ENCODE measurements at places on chromosomes 5 and 9. TPM values are rescaled to one million over a fixed set of nuclear protein-coding genes. Genes with fewer than 3 reads are reported as not detected.

HSPA9 gene
- 690 TPM for total RNA-seq

EIF4E1B gene
- not detected for total RNA-seq

ARHGEF37 gene
- total RNA-seq = 0.81 TPM

PCDH12 gene
- not detected for total RNA-seq

ACTBL2 gene
- total RNA-seq = 6.7 TPM

PRRX2 gene
- total RNA-seq = 16.5 TPM

RGS7BP gene
- not detected for total RNA-seq

FAM114A2 gene
- 28.9 TPM for total RNA-seq

DNA sequence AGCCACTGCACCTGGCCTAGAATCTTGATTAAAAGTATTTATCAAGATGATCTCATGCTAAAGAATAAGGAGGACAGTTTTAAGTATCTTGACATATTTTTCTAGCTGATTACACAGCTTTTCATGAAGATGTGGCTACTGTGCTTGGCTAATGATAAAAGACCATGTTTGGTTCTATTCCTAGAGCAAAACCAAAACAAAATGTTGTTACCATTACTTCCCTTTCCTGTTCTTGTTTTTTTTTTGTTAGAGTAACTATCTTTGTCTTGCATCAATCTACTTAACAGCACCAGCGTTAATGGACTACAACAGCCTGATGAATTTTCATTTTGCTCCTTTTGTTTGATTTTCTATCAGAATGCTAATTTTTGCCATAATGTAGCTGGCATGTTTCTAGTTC, 86.2 kb upstream of the DHFR start:
- no peak for DNase-seq

DNA sequence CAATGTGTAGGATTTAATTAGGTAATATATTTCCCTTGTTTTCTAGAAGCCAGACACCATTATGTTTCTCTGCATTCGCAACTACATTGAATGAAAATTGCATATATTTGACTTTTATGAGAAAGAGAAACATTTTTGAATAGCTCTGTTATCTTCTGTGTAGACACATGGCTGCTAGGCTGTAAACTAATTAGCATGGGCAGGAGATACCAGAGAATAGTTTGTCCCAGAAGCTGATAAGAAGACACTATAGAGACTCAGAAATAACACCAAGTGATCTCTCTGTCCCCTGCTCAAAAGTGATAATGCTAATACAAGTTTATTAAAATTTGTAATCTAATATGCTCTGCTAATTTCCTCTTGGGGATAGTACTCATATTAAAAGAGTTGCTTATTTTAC, 198.0 kb upstream of the TUSC1 start:
- no peak for DNase-seq

DNA sequence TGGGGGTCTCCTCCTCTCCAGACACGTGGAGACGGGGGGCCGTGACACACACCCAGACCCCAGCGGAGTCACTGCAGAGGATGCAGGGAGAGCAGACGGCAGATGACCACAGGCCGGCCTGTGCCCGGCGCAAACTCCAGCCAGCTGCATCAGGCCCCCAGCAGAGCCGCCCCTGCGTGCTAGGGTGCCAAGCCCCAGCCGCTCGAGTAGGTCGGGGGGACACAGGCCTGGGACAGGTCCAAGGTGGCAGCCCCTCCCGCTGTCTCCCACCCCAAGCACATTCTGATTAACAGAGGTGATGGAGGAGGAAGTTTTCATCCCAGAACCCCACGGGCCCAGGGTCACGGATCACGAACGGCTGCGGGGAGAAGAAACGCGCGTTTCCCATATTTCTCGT, 14.4 kb downstream of the NACC2 start:
- DNase-seq = no peak

DNA sequence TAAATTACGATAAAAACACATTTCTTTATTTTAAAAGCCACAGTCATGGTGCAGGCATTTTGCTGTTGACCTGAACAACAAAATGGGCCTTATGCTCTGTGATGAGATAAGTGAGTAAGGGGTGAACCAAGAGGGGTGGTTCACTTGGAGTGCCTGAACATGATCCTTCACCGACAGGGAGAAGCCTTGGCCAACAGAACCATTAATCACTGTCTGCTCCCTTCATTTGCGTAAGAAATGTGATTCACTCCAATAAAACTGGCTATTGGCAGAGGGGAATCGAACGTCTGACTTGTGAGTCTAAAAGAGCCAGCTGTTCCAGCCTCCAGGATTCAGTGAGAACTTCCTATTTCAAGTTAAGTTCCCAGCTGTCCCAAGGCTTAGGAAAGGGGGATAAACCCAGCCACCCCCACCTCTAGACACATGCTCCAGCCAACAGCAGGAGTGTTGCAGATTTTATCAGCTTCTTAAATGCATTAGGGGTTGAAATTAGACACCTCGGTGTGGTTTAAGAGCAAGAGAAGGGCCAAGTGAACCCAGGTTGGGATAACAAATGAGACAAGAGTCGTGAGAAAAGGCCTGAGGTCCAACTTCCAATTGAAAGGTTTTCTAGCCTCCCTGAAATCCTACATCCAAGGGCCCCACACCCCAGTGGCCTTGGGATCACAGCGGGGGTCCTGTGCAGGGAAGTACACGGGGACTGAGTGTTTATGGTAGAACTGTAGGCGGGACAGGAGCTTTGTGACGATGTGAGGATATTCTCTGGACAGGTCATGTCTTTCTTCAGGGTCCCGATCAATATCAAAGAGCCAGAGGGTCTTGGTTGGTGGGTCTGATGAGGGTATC, 131.4 kb upstream of the LHFPL2 start:
- peak; percentile 98 for DNase-seq

DNA sequence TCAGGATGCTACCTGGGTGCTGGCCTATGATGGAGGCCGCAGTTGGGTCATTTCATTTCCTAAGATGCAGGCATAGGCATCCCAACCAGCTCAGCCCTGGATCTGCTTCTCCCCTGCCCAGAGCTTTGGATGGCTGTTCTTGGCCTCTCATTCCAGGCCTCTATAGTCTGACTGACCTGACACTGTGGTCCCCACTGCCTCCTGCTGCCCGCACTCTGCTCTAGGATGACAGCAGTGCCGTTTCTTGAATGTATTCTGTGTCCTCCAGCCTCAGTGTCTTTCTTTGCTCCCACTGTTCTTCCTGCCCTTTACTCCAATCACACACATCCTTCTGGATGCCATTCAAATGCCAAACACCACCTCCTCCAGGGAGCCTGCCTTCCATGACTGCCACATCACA, 235.7 kb downstream of the HSPA4 start:
- DNase-seq = peak; percentile 47

DNA sequence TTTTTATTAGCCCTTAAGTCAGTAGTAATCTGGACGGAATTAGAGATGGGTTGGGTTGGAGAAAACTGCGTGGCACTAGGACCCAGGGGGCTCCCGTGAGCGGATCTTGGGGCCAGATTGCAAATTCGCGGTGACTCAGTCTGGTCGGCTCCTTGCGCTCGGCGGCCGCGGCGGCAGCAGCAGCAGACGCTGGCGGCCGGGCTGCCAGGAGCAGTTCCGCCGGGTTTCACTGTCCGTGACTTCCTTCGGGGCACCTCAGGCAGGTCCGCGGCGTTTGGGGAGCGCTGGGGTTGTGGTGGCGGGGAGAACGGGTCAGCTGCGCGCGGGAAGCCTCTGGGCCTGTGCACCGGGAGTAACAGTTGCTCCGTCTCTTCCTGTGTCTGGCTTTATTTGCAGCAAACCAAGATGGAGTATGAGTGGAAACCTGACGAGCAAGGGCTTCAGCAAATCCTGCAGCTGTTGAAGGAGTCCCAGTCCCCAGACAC, 31.6 kb downstream of the TNPO1 start:
- peak; percentile 87 for DNase-seq

DNA sequence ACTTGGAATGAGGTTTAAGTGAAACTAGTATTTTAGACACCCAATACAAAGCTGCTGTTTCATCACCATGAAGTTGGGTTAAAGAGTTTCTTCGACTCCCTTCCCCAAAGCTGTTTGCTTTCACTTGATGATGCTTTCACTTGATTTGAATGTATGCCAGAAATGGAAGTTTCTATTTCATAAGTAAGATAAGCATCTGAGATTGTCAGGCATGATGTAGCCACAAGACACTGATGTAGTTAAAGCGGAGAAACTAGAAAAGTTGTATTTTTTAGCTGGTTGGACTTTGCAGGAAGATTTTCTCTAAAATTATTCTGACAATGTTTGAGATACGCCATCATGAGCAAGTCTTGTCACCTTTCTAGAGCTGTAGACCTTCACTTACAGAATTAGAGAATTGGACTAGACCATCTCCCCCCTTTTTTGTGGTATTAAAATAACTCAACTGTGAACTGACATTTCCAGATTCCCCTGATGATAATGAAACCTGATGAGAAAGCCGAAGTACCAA, 20.0 kb downstream of the MOCS2 start:
- no peak for DNase-seq

- DNase-seq = peak; percentile 81
Observed at GRCh38 chr5:18465833-18466681, 831.8 kb downstream of the TAF11L14 start.

GRCh38 chr5:102049517-102049916, 246.6 kb downstream of the SLCO4C1 start:
- DNase-seq = peak; percentile 10

GRCh38 chr5:59152701-59153245, 569.9 kb downstream of the RAB3C start:
- no peak for DNase-seq

DNA sequence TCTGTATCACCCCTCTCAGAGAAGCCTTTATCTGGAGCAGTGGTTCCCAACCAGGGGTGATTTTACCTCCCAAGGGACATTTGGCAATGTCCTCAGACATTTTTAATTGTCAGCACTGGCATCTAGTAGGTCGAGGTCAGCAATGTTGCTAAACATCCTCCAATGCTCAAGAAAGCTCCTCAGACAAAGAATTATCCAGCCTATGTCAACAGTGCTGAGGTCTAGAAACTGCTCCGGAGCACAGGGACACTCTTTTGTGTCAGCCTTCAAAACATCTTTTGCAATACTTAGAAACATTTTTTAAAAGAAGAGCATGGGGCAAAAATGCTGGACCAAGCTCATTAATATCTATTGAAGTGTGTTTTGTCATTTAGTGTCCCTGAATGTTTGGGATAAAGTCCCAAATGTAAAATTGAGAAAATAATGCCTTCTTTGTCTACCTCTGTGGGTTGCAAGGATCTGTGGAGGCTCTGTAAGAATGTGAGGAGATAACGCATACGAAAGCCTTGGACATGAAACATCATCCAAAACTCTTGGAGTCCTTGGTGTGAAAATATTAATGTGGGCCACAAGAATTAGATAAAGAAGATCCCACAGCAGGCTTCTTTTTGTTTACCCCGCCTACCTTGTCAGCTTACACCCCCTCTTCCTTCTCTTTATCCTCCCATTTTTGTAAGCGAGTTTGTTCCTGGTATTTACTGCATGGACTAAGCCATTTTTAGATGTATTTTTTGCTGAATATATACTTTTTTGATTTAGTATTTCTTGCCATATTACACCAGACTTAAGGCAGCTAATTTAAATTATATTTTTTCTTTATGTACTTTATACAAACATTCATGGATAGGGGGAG, 193.5 kb downstream of the CD180 start:
- DNase-seq = no peak

DNA sequence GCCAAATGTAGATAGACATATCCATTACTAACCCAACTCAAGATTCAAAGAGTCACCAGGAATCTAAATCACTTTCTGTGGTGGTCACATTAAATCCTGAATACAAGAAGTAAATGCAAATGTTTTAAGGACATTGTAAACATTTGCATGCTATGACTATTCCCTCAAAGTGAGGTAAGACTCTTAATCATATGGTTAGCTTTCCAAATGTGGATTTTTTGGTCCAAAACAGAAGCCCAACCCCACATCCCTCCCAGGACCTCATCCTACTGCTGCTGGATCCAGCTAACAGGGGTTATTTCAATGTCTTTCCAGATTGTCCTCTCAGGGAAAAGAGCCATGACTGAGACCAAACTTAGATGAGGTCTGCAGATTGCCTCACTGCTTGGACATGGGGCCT, 228.1 kb upstream of the PANK3 start:
- DNase-seq = no peak

GRCh38 chr5:88502179-88503040, 233.8 kb upstream of the TMEM161B start:
- DNase-seq = peak; percentile 11

- DNase-seq = no peak
Observed at GRCh38 chr9:108854094-108854493, 1.7 kb downstream of the ACTL7B start.
